Smooth muscle cell of trachea (primary cell): ENCODE measurements at places on chromosomes 5 and 9. TPM values are rescaled to one million over a fixed set of nuclear protein-coding genes. Genes with fewer than 3 reads are reported as not detected.

SPINK5 gene
- total RNA-seq, result not detected in 2 replicates

ELP1 gene
- 37.7 and 41.6 TPM in 2 replicates for total RNA-seq

NR3C1 gene
- total RNA-seq, result 102 and 122 TPM in 2 replicates

AQP7 gene
- total RNA-seq, result 0.29 and 0.99 TPM in 2 replicates

TERT gene
- not detected in 2 replicates for total RNA-seq

STKLD1 gene
- 1.2 TPM in 2 replicates for total RNA-seq

PLEKHG4B gene
- total RNA-seq, result under 0.01 TPM in 2 replicates

TOMM5 gene
- total RNA-seq, result 129 and 149 TPM in 2 replicates

NTRK2 gene
- total RNA-seq, result 0.15 and 0.17 TPM in 2 replicates

S1PR3 gene
- 12.8 and 30.9 TPM in 2 replicates for total RNA-seq

C9orf153 gene
- total RNA-seq, result 0.15 and 0.50 TPM in 2 replicates

SYNPO gene
- total RNA-seq, result 3.3 and 12.9 TPM in 2 replicates

PRRX2 gene
- total RNA-seq, result 44.4 and 50.0 TPM in 2 replicates

SLC4A9 gene
- total RNA-seq, result not detected in 2 replicates

PRKACG gene
- not detected in 2 replicates for total RNA-seq

C9 gene
- under 0.01 TPM in 1 of 2 replicates, not detected in the other for total RNA-seq

ANKRD20A1 gene
- total RNA-seq, result 0.73 TPM in 1 of 2 replicates, not detected in the other

CXCL14 gene
- 0.33 TPM in 1 of 2 replicates, not detected in the other for total RNA-seq

OR1B1 gene
- not detected in 2 replicates for total RNA-seq

SLC6A19 gene
- total RNA-seq, result not detected in 2 replicates

CLIC3 gene
- total RNA-seq, result 1.6 and 5.8 TPM in 2 replicates

AHRR gene
- total RNA-seq, result 55.7 and 86.8 TPM in 2 replicates

CCDC192 gene
- total RNA-seq, result not detected in 2 replicates

CRB2 gene
- not detected in 2 replicates for total RNA-seq

SRA1 gene
- 33.7 and 44.9 TPM in 2 replicates for total RNA-seq

PCDHB3 gene
- 0.29 and 0.50 TPM in 2 replicates for total RNA-seq

ANXA2R gene
- 1.7 and 3.9 TPM in 2 replicates for total RNA-seq

SOX30 gene
- under 0.01 TPM in 1 of 2 replicates, not detected in the other for total RNA-seq

SPATA31C1 gene
- not detected in 2 replicates for total RNA-seq

JAKMIP2 gene
- total RNA-seq, result 0.50 and 2.6 TPM in 2 replicates

LECT2 gene
- not detected in 2 replicates for total RNA-seq

GPRIN1 gene
- 6.3 and 7.4 TPM in 2 replicates for total RNA-seq

GNAQ gene
- total RNA-seq, result 28.4 and 32.3 TPM in 2 replicates

RAI14 gene
- total RNA-seq, result 107 and 176 TPM in 2 replicates

PTGS1 gene
- 44.8 and 67.8 TPM in 2 replicates for total RNA-seq

BHMT2 gene
- total RNA-seq, result 6.4 and 11.1 TPM in 2 replicates

SV2C gene
- not detected in 2 replicates for total RNA-seq

NRG2 gene
- total RNA-seq, result 0.66 and 0.73 TPM in 2 replicates

OBP2A gene
- total RNA-seq, result not detected in 2 replicates

JMY gene
- 13.1 and 14.9 TPM in 2 replicates for total RNA-seq

RCL1 gene
- total RNA-seq, result 8.4 and 14.1 TPM in 2 replicates

EIF4E1B gene
- total RNA-seq, result not detected in 2 replicates

PTGDS gene
- 2.8 and 36.7 TPM in 2 replicates for total RNA-seq

CCL21 gene
- total RNA-seq, result not detected in 2 replicates

RETREG1 gene
- total RNA-seq, result 1.0 and 1.3 TPM in 2 replicates
